ENCODE measurements at places on chromosomes 6 and 20.

GRCh38 chr20:38278763-38279162 is 18.2 kb upstream of the KIAA1755 start:
- no peak for DNase-seq

DNA sequence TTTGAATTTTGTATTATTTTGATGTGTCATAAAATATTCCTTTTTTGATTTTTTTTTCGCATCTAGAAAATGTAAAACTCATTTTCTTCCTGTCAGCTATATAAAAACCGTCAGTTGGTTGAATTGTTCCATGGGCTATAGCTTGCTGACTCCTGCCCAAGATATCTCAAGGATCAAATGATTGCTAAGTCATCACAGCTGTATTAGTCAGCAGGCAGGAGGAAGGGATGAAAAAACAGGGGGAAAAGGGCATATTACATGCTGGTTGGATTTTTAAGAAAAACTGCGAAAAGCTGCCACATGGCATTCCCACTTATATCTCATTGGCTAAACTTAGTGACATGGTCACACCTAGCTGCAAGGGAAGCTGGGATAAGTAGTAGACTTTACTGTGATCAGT is 569.9 kb downstream of the BCKDHB start:
- DNase-seq, result no peak

DNA sequence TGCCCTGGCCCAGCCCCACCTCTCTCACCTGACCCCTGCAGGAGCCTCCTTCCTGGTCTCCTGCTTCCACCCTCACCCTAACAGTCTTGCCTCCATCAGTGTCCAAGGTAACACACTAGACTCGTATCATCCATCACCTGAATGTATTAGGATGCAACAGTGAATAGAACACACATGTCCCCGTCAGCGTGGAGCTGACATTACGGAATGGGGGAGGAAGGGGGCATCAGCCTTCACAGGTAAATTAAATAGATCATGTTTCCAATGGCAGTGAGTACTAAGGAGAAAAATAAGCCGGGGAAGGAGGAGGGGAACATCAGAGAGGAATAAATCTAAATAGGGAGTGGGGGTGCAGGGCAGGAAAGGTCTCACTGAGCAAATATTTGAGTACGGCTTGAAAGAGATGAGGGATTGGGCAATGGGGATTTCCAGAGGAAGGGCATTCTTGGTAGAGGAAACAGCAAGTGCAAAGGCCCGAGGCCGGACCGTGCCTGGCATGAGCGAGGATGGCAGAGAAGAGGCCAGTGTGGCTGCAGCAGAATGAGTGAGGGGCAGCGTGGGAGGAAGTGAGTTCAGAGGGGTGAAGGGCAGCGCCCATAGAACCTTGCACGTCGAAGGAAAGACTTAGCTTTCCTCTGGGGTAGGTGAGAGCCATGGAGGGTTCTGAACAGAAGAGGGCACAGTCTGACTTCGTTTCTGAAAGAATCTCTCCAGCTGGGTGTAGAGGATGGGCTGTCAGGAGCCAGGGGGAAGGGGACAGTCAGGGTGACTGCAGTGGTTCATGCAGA is 110.1 kb upstream of the PTPN1 start:
- no peak for DNase-seq

DNA sequence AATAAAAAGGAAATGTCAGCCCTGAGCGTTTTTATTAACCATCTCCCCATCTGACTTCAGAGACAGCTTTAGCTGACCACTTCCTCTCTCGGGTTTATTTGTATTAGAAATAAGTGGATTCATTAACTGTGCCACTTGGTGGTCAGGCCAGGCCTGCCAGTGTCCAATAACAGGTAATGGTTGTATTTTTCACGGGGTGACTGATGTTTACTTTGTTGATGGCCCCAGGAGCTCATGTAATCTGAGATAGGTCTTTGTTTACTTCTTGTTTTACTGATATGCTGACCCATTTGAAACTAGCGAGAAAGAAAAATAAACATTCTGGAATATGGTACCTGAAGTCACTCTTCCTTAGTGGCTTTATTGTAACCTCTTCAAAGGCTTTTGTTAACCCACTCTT is 504.3 kb upstream of the SLC35B3 start:
- DNase-seq, result no peak
